ENCODE measurements at places on chromosomes 16 and 17. TPM values are rescaled to one million over a fixed set of nuclear protein-coding genes. Genes with fewer than 3 reads are reported as not detected.

NUBP2 gene
- 60.7 TPM for total RNA-seq

KRT33B gene
- not detected for total RNA-seq

VAC14 gene
- 35.4 TPM for total RNA-seq

CHST5 gene
- not detected for total RNA-seq

C17orf50 gene
- 0.12 TPM for total RNA-seq

HSD11B2 gene
- 2.1 TPM for total RNA-seq

MLYCD gene
- total RNA-seq, result 1.9 TPM

COG8 gene
- 29.0 TPM for total RNA-seq

ABHD15 gene
- total RNA-seq, result 27.4 TPM

ODAD4 gene
- 1.2 TPM for total RNA-seq

Measured in A549 treated with AZD2906 at 1 μM for 4 hours (cell line).